Umbilical cord (tissue), 2 donors: ENCODE measurements at places on chromosomes 2 and 18.

- no peak for DNase-seq
Measured at GRCh38 chr2:224428787-224429440, 27.0 kb upstream of the FAM124B start.

GRCh38 chr2:197884252-197884651 is 79.9 kb downstream of the PLCL1 start:
- DNase-seq = no peak

DNA sequence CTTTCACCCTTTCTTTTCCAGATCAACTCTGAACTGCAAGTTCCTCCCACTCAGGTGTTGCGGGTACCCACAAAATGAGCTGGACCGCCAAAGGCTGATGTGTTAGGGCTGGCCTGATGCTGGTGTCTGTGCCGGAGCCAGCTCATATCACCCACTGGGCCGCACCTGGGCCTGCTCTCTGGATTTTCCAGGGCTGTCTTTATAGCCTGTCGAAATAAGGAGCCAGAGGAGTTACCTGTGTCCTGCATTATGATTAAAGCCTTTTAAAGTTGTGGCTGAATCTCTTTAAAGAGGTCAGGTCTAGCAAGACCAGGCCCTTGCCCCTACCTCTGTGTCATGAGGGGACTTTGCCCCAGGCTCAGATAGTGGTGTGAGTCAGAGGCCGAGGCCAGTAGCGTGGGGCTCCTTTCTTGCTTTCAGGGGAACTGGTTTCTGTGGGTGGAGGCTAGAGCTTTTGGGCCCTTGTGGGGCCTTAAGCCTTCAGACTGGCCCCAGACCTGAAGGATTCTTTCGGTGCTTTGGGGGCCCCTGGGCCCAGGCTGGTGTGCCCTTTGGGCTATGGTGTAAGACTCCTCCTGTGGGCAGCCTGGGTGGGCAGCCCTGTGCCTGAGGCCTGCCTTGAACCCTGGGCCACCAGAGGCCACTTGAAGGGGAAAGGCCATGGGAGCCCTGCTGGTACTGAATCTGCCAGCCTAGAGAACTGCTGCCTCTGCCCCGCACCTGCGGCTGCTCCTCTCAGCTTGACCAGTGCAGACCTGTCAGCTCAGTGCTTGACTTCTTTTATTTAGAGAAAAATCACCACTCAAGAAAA is 21.3 kb downstream of the OTOF start:
- no peak for DNase-seq

- no peak for DNase-seq
Measured at GRCh38 chr2:127573298-127573697, 37.8 kb downstream of the MYO7B start.

- DNase-seq = no peak
Measured at GRCh38 chr18:75199327-75199726, 9.6 kb downstream of the PTGR3 start.

DNA sequence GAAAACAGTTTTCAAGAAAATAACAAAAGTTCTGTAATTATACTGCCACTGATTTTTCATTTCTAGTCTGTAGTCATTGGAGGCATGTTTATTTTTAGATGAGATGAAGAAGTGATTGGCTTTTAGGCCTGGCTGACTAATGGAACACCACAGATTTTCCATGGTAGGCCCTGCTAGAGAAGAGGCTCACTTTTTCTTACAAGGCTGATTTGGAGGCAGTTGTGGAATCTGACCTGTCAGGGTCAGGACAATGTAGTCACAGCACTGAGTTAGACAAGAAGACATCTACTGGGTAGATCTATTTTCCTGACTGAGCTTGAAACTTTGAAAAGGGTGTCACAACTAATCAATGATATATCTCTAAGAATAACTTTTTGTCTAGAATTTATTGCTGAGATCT is 43.9 kb downstream of the KDM3A start:
- DNase-seq = no peak
